ENCODE measurements at places on chromosomes 6 and 20.

GRCh38 chr6:11288065-11288464 lies 55.6 kb upstream of the NEDD9 start:
- no peak for DNase-seq

GRCh38 chr6:40779409-40779808 lies 192.2 kb upstream of the LRFN2 start:
- no peak for DNase-seq

GRCh38 chr6:100417036-100417435 lies 47.7 kb downstream of the SIM1 start:
- no peak for DNase-seq

DNA sequence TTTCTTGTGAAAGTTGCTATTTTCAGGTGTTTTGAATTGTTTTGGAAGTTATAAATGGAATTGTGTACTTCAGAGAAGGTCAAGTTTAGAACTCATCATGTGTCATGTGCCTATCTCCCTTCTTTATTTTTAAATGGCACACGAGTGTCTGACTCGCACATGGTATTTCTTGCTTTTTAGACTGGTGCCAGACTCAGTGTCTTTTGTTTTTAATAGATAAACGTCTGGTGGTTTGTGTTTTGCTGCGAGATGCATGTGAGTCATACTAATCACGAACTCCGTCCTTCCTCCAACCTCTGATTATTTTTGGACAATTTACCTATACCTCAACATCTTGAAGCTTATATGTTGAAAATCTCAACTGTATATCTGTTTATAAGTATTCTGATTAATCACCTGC lies 292.1 kb downstream of the CDKAL1 start:
- DNase-seq, result no peak

DNA sequence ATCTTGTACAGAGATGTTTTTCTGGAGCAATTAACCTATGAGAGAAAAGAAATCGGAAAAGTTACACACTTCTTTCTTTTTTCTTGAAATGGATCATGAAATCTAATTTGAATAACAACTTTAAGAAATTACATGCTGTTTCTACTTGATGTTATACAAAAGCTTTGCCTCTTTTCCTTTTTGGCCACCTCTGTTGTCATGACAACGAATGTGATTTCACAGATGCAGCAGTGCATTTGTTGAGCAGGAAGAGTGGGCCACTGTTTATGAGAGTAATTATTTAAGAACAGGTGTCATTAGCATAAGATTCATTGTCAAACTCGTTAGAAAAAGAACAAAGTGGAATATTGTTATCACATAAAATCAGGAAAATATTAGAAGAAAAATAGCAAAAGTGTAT lies 148.3 kb upstream of the IMPG1 start:
- DNase-seq, result no peak

- DNase-seq, result no peak
Measured at GRCh38 chr6:14259594-14260152, 142.1 kb downstream of the CD83 start.

Data from heart right ventricle (tissue), 16 donors.